ENCODE measurements at places on chromosomes 12 and 14.

DNA sequence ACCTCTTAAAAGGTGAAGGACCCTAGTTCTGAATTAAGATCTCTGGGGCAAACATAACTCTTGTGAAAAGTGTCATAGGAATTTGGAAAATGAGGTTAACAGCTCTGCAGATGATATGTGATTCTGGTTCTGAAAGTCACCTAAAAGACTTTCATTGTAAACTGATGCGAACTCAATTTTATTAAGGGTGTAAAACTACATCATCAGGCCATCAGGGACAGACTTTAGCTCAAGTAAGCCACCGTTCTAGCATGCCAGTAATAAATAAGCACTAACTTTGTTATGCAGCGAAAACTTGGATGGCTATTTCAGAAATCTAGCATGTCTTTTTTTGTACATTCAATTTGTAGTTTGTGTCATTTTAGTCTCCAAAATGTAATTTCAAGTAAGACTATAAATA, 61.6 kb downstream of the R3HDM2 start:
- DNase-seq, result no peak

GRCh38 chr12:14960548-14961465, 594 bp downstream of the ARHGDIB start:
- DNase-seq, result no peak

- DNase-seq, result no peak
These were observed 10.4 kb upstream of the NRIP2 start for GRCh38 chr12:2845280-2845679.

DNA sequence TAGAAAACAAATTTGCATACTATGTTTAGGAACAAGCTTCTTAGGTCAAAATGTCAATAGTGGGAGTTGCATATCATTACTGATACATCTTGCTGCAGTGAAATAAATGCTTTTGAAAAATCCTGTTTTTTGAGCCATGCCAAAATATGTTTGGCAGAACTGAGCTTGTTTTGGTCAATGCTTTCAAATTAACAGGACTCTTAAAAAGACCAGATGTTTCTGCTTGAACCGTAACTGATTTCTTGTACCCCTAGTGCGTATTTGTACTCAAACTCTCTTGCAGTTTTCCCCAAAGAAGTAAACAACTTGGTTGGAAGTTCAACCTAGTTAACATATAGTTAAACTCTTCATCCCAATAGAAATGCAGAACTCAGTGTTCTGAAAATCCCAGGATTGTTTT, 3.4 kb downstream of the TRHDE start:
- DNase-seq, result no peak

DNA sequence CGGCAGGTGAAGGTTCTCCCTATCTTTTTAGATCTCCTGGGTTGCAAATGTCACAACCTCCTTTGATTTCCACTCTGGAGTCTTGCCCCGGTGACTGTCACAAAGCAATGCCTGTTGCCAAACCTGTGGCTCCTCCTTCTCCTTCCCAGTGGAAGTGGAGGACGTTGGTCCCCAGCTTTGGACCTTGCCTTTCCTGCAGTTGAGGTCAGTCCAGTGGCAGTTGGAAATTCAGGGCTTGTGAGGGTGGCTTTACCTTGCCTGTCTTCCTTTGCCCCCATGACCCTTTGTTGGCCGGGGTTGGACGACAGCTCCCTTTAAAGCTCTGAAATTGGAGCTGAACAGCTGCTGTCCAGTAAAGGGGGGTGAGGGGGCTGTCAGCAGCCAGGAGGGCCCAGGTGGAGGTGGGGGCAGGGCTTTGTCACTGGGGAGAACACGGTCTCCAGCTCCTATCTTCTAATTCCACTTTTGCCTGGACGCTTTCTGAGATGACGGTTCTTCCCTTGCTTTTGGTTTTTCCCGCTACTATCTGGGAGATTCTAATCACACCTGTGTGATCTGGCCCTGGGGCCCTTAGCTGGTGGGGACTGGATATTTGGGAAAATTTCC, 4.1 kb downstream of the TEAD4 start:
- DNase-seq, result no peak

DNA sequence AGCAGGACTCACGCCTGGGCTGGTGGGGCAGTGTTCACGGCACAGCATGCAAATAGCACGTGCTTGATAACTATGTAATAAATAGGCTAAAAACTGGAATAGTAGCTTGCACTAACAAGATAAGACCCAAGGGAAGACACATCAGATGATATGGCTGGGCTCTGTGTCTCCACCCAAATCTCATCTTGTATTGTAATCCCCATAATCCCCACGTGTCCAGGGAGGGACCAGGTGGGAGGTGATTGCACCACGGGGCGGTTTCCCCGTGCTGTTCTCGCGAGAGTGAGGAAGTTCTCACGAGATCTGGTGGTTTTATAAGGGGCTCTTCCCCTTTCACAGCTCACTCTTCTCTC, 46.9 kb downstream of the RIMBP2 start:
- DNase-seq, result no peak

DNA sequence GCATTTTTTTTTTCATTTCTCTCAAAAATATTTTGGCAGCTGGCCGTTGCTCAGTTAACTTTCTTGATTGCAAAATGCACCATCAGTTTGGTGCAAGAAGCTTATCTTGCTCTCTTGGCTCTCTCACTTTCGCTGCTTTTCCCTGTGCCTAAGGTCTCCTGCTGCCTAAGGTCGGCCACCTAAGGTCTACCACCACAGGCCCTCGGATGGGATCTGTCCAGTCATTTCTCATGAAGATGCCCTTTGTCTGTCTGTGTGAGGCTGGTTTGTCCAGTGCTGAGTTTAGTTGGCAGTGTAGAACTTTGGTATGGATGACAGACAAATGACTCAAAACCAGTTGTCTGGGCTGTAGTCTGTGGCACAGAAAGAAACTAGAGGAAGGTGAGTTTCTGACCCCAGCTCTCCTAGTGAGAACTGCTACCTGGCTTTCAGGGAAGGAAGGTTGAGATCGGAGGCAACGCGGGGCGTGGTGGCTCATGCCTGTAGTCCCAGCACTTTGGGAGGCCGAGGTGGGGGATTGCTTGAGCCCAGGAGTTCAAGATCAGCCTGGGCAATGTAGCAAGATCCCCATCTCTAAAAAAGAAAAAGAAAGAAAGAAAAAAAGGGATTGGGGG, 2.6 kb downstream of the MLXIP start:
- DNase-seq, result no peak

DNA sequence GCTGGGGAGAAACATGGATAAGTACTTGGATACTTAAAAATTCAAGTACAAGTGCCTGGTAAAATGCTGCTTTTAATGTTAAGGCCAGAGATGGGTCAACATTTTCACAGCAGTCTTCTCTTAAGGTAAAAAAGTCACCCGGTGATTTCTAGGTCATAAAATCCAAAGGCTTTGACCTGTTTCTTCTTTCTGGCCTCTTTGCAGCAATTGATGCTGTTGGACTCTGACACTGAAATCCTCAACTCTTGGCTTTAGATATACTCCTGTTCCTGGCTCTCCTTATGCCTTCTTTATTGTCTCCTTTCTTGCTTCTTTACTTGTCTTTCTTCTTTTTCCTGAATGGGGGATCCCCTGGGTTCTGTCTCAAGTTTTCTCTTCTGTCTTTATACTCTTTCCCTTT, 189.2 kb downstream of the SSPN start:
- no peak for DNase-seq

GRCh38 chr14:93592786-93593185, 162.0 kb downstream of the UNC79 start:
- DNase-seq, result no peak

- DNase-seq, result no peak
These were observed 40.6 kb downstream of the EP400 start for GRCh38 chr12:131990066-131990979.

GRCh38 chr12:68435816-68436215, 103.7 kb upstream of the MDM1 start:
- DNase-seq, result no peak

GRCh38 chr14:95725685-95726336, 11.9 kb upstream of the TCL1A start:
- DNase-seq, result no peak

DNA sequence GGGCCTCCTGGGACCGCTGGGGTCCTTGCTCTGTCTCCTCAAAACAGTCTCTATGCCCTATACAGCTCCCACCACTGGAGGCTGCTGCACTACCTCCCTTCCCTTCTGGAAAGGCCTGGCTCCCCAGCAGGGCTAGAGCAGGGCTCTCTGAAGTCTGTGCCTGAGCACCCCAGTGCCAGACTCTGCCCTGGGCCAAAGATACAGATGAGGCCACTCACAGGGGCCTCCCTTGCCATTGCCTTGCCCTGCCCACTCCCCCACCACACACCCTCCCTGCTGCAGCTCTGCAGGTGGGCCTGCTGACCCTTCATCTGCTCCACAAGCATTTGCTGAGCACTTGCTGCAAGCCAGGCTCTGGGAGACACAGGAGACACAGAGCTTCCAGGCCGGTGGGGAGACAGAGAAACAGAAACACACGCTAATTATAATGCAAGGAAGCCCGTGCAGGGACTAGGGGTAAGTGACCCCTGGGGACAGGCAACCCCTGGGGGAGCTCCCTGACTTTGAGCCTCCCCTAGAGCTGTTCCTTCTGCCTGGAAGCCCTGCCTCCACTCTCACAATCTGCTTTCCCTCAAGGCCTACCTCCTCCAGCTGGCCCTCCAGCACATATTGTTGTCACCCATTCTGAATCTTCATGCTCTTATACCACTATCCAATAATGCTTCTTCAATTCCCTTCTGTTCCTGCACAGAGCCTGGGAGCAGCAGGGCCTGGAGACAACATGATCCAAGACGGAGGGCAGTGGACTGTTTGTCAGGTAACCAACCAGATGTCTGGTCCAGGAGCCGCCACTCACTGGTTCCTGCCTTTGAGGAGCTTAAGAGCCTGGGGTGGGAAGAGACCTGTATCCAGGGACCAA, 32.6 kb upstream of the PNMA1 start:
- DNase-seq, result no peak

GRCh38 chr12:55633151-55633550, 3.5 kb upstream of the OR10P1 start:
- no peak for DNase-seq

- peak; percentile 40 for DNase-seq
These were observed 4.7 kb upstream of the CREBL2 start for GRCh38 chr12:12606781-12607589.

GRCh38 chr12:14290951-14291350, 74.5 kb upstream of the ATF7IP start:
- no peak for DNase-seq

- DNase-seq, result no peak
These were observed 4.3 kb upstream of the REC8 start for GRCh38 chr14:24167469-24168114.

DNA sequence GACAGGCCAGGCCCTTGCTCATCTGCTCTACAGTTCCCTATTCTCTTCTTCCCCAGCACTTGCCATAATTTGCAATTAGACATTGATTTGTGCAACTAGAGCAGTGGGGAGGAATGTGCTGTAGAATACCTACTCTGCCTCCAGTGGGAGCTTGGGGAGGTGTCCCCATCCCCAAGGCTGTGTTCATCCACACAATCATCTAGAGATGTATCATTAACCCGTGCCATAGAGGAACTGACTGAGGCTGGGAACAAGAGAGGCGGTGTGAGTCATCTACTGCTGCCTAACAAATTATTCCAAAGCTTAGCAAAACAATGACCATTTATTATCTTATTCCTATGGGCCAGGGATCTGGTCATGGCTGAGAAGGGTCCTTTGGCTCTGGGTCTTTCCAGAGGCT, 5.1 kb upstream of the OTUB2 start:
- DNase-seq, result no peak

DNA sequence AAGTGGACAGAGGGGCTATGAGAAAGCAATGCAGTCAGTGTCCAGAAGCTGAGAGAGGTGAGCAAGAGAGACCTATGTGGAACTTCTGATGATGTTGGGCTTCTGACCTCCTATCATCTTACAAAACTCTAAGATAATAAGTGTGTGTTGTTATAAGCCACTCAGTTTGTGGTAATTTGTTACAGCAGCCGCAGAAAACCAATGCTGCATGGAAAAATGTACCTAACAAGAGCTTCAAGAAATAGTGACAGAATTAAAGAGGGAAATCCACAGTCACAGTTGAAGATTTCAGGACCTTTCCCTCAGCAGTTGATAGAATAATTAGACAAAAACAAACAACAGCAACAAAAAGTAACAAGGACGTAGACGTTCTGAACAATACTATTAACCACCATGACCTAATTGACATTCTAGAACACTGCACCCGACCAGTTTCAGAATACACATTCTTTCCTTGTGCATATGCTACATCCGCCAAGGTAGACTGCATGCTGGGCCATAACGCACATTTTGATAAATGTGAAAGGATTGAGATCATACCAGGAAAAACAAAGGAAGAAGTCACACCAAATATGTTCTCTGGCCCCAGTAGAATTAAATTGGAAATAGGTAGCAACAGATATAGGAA, 1.8 kb upstream of the EVL start:
- no peak for DNase-seq

GRCh38 chr12:89411846-89412245, 59.5 kb upstream of the DUSP6 start:
- DNase-seq, result no peak

DNA sequence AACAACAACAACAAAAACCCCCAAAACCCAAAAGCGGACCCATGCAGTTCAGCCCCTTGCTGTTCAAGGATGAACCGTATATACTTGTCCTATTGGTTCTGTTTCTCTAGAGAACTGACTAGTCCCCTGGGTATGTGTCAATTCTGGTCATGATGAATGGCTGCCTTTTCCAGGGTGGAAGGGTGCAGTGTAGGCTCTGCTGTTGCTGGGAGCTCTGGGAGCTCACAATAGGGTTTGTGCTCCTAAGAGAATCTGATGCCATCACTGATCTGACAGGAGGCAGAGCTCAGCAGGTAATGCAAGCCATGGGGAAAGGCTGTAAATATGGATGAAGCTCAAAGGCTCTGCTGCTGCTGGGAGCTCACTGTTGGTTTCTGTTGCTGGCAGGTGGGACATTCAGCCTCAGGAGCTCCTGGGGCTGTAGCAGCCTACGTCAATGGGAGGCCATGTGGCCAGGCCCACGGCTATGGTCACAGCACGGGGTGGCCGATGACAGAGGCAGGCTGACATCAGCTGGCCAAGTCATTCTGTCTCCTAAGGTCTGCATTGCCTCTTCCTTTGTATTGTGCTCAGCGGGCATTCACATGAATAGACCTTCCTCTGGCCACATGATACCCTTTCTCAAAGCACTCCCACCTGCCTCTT, 37.9 kb downstream of the DLK1 start:
- DNase-seq, result no peak

GRCh38 chr14:101019990-101020710, 116.6 kb upstream of the RTL1 start:
- no peak for DNase-seq

DNA sequence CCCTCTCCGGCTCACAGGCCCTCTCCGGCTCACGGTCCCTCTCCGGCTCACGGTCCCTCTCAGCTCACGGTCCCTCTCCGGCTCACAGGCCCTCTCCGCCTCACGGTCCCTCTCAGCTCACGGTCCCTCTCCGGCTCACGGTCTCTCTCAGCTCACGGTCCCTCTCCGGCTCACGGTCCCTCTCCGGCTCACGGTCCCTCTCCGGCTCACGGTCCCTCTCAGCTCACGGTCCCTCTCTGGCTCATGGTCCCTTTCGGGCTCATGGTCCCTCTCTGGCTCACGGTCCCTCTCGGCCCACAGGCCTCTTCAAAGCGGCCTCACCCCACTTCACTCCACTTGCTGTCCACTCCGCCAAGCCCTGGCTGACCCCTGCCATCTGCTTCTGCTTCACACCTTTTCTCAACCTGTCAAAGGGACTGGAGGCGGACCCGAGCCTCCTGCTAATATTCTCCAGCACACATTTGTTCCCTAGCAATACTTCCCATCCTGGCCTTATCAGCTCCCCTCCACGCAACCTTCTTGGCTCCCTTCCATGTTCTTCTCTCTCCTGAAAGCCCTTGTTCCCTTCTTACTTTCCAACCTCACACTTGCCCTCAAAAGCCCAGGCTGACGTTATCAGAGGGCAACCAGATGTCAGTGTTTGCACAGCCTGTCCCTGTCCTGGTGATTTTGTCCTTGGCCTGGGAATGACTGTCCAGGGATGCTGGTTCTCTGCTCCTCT, 176.7 kb downstream of the CALM1 start:
- no peak for DNase-seq

Data from putamen (tissue), 1 donor.